ENCODE measurements at places on chromosomes 3 and 15. TPM values are rescaled to one million over a fixed set of nuclear protein-coding genes. Genes with fewer than 3 reads are reported as not detected.

- DNase-seq: no peak
These were observed 99.6 kb downstream of the TUSC7 start for GRCh38 chr3:116809208-116809607.

- DNase-seq: no peak
These were observed 28.8 kb downstream of the LYZL4 start for GRCh38 chr3:42381551-42382082.

DNA sequence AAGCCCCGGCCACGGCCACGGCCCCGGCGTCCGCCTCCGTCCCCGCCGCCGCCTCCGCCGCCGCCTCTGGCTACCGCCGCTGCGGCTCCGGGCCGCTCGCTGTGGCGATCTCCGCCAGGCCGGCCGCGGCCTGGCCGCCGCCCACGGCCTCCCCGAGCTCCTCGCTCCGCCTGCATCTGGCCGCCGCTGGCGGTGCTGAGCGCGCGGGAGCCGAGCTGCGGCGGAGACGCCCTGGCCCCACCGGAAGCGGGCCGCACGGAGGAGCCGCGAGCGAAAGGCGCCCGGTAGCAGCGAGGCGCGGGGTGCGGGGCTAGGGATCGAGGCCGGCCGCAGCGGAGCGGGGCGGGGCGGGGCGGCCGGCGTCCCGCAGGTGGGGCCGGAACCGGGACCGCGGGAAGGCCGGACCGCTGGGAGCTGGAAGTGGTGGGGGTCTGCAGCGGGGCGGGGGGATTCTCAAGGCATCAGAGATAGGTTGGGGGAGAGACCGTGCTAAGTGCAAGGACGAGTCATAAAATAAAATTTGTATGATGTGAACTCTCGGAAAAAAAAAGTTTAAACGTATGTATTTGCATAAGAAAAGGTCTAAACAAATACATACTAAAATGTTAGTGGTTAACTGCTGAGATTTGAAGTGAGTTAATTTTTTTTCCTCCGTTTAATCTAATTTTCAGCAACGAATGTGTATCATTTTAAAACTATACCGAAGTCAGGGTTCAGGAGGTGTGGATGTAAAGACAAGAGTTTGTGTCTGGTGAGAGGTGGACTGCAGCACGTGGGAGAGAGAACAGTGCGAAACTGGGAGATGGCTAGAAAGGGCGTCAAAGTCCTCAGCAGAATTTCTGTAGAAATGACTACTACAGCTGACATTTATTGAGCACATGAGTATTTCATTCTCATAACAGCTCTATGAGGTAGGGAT is at the start of gene AVEN:
AVEN (minus strand) TSS at position 334 of the 919 bp plus-strand sequence; CDS start at position 176, 158 bp downstream.
- DNase-seq: no peak

Gene RLBP1
- total RNA-seq: not detected
